ENCODE measurements at places on chromosomes 4 and X.

- DNase-seq = no peak
These were observed 158.3 kb upstream of the FSTL5 start for GRCh38 chr4:162322054-162322453.

GRCh38 chr4:58669783-58670182, 1559.6 kb upstream of the IGFBP7 start:
- DNase-seq = no peak

DNA sequence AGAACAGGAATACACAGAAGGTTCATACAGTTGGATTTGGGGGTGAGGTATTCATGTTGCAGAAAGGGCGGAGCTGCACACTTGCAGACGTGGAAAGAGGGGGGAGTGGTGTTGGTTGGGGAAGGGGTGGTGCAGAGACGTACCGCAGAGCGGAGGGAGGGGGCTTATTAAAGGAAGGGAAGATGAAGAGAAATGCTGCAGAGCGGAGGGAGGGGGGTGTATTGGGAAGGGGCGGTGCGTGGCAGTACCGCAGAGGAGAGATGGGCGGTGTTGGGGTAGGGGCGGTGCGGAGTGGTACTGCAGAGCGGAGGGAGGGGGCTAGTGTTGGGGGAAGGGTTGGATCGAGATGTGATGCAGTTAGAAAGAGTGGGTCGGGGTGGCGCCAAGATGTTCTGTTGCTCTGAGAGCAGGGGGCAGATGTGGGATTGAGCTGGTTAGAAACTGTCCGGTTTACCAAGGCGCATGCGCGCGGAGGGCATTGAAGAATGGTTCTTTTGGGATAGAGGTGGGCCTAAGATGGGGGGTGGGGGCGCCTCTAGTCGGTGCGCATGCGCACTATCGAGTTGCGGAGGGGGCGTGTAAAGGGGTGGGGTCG, 900 bp downstream of the TRO start:
- DNase-seq = peak; percentile 11

GRCh38 chrX:119783026-119783425, 8.4 kb downstream of the RPL39 start:
- DNase-seq = no peak

GRCh38 chr4:172975651-172976229, 192.9 kb upstream of the GALNT7 start:
- DNase-seq = no peak

DNA sequence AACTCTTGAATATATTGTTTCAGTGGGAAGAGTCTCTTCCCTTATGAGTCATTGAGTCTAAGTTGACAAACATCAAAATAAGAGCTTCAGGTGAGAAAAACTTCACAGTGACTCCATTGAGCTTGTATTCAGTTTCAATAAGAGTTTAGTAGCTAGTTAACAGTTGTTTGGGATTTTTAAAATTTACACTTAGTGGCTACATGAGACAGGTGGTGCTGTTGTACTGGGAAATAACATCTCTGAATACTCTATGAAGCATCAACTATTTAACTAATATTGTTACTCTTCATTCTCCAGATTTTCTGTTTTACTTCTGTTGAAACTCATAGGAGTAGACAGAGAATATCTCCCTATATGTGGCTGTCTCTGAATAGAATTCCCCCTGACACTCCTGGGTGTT, 1609.1 kb downstream of the C4orf33 start:
- DNase-seq = no peak

Data from stimulated activated CD8-positive, alpha-beta memory T cell treated with anti-CD3 and anti-CD28 coated beads, Interleukin-15, amount 100 ng/mL, for 24 hours (primary cell).